ENCODE measurements at places on chromosomes 6 and 20. TPM values are rescaled to one million over a fixed set of nuclear protein-coding genes. Genes with fewer than 3 reads are reported as not detected.
A peak's percentile ranks its signal among the peaks of the same experiment; 100 is the strongest.

DNA sequence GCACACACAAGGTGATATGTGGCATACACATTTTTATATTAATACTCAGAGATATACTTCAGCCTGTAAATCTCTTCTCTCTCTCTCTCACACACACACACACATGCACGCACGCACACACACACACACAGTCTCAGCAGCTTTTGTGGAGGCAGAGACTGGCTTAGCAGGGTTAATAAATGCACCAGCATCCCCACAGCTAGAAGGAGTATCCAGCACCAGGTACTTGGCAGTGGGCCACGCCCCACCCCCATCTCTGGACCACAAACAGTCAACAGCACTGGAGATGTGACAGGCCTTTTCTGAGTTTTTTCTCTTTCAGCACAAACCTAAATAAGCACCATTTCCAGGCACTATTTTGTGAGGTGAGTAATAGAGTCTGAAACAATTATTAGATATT, 47.3 kb upstream of the LRFN2 start:
- no peak for DNase-seq

DNA sequence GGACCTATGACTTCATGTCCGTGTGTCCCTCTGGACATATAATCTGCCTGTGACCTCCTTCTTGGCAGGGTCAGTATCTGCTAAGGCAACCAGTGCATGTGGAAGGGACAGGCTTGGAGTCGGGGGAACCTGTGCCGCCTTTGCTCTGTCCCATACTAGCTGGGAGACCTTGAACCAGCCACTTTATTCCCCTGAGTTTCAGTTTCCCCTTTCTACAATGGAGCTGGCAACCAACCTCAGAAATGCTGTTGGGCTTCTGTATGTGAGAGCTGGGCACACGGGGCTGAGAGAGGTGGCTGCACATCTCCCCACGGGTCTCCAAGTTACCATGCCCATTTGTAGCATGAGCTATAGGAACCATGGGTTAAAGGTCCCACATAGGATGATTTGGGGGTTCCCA, 53.8 kb downstream of the CD40 start:
- no peak for DNase-seq

DNA sequence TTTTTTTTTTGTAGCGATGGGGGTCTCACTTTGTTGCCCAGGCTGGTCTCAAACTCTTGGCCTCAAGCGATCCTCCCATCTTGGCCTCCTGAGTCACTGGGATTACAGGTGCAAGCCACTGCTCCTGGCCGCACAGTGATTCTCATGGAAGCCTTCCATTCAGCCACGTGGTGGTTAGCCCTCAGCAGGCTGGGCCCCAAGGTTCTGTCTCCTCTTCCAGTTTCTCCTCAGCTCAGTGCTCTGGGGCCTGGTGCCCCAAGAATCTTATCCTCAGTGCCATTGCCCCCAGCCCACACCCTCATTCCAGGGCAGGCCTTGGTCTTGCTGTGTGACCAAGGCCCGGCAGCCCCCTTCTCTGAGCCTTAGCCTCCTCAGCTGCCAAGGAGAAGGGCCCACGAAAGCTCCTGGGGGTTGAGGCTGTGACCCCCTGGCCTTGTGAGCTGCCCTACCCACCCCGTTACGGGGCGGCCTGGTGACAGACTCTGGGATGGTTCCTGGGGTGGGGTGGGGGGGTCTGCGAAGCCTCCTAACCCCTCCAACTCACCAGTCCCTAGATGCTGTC, 16.4 kb downstream of the SRC start:
- DNase-seq: no peak

GRCh38 chr6:16690608-16691142, 70.6 kb downstream of the ATXN1 start:
- peak; percentile 64 for DNase-seq

- no peak for DNase-seq
Measured at GRCh38 chr20:22940350-22940749, 94.8 kb upstream of the SSTR4 start.

GRCh38 chr20:9829835-9830234, 9.0 kb downstream of the PAK5 start:
- no peak for DNase-seq

DNA sequence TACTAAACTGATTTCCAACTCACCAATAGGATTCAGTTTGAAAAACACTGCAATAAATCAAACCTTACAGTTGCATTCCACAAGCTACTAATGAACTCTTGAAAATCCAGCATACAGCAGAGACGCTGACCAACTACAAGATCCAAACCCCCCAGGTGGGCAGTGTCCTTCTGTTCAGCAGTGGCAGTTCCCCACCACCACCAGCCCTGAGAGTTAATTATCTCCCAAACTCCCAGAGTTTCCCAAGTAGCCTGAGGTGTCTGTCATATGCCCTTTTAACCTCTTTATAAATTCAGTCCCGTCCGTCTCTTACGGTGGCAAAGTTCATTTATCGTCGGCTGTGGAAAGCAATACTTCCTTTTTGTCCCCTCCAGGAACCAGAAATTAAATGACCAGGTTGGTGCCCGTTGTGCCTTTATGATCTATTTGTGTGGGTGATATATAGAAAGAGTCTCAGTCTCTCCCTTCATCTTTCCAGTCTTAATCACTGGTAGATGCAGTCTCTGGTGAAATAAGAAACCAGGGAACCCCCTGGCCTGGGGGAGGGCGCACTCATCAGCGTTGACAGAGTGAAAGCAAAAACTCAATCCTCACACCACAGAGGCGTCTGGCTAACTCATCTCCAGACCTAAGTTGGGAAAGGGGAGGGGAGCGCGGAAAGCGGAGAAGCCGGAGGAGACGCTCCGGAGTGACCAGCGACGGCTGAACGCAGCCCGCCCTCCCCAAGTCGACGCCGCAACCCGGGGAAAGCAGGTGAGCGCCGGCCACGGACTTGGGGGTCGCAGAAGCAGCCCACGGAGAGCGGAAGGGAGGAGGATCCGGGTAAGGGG, 717 bp downstream of the MRPL14 start:
- DNase-seq: peak; percentile 82

DNA sequence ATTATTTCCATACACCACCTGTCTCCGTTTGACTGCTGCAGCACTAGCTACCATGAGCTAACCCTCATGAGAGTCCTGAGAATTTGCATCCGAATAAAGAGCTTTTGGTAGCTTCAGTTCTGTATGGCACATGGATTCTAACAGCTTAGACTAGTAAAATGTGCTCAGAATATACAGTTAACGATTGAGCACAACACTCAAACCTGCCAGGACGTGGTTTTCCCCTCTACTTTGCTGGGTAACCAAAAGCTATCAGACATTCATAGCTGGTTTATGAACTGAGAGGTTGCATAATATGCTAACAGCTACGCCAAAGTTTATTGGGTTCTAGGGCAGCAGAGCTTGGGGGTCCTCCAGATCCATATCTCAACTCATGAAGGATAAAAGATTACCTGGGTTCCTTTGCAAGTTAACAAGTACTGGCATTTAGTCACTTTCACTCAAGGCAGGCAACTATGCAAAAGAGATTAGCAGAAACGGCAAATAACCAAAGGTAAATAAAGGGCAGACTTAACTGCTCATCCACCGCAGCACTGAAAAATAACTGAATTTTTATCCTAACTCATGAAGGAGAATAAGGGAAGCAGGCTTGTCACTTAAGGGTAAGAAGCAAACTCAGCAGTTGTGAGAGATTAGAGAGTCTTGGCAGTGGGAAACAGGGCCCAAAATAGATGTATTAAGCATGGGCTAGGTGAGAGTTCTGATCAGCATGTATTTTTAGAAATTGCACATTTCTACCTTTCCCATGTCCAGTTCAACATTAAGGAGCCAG, 29.4 kb downstream of the NUDT3 start:
- no peak for DNase-seq

DNA sequence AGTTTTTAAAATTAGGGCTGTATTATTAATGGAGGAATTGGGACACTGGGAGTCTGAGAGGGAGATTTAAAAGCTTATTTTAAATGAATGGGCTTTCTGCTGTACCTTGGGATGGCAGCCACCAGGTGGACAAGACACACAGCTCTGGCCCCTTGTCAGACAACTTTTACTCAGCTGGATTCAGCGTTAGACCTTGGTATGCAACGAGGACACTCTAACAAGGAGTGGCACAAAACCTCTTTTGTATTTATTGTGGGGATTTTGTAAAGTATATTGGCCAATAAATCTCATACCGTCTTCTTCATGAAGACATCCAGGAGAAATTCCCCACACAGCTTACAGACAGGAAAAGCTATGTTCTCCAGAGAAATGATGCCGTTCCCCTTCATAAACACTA, 105.7 kb downstream of the LCA5 start:
- no peak for DNase-seq

DNA sequence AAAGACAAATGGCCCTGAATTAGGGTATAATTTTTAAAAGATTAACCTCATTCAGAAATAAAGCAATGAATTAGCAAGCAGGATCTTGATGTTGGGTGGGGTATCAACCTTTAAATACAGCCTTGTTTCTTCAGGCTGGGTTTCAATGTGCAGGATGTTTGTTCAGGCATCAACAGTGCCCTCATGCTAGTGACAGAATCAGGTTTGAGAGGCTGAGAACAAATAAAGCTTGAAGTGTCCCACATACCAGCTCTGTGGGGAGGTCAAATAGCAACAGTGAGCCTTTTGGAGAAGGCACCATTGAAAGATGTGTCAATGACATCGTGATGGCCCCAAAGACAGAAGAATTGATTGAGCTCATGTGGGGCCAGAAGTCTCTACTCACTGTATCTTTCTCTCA, 68.2 kb downstream of the MTFR2 start:
- DNase-seq: no peak

GRCh38 chr6:30555816-30556065, 548 bp downstream of the GNL1 start:
- DNase-seq: no peak

Gene PNPLA1
- total RNA-seq: not detected

Gene LYRM2
- 24.0 TPM for total RNA-seq
